ENCODE measurements at places on chromosomes 1 and 21. TPM values are rescaled to one million over a fixed set of nuclear protein-coding genes. Genes with fewer than 3 reads are reported as not detected.

- H3K36me3 ChIP-seq, result no peaks in the 10 kb centered on the region
- no peak overlapping the region for H3K27ac ChIP-seq
- DNase-seq, result peak; percentile 7
- no peaks in the 10 kb centered on the region for H3K4me1 ChIP-seq
- no peak overlapping the region for H3K4me3 ChIP-seq
These were observed 12.6 kb downstream of the VN1R5 start for GRCh38 chr1:247268390-247269045.

GRCh38 chr1:166031932-166032571 lies 134.7 kb downstream of the FAM78B start:
- DNase-seq, result no peak
- H3K4me3 ChIP-seq, result no peak overlapping the region
- no peaks in the 10 kb centered on the region for H3K27me3 ChIP-seq
- H3K27ac ChIP-seq, result no peak overlapping the region
- no peaks in the 10 kb centered on the region for H3K4me1 ChIP-seq

GRCh38 chr21:17688912-17689874 lies 76.5 kb upstream of the BTG3 start:
- no peak overlapping the region for H3K4me3 ChIP-seq
- DNase-seq, result no peak
- no peaks in the 10 kb centered on the region for H3K4me1 ChIP-seq
- no peaks in the 10 kb centered on the region for H3K27me3 ChIP-seq

DNA sequence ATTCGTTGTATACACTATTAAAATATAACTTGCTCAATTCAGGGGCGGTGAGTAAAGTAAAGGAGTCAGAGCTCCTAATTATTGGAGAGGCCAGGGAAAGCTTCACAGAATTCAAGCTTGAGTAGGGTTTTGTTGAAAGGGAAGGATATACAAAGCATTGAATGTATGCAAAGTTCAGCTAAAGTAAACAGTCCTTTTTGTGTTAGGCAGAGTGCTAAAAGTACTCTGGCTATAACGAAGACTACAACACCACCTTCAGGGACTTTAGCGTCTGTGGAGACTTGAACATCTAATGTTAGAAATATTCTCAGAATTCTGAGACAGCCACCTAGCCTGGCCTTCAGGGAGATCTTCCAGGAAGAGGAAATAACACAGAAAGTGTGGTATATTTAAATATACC lies 1.1 kb downstream of the FALEC start:
- H3K27ac ChIP-seq, result no peak overlapping the region
- peak; percentile 26 for DNase-seq
- H3K4me3 ChIP-seq, result peak overlapping the region; percentile 67
- H3K27me3 ChIP-seq, result no peaks in the 10 kb centered on the region

- H3K4me1 ChIP-seq, result no peaks in the 10 kb centered on the region
- H3K27ac ChIP-seq, result no peak overlapping the region
- H3K4me3 ChIP-seq, result no peak overlapping the region
- DNase-seq, result no peak
These were observed 18.5 kb downstream of the RNASEL start for GRCh38 chr1:182570611-182570970.

DNA sequence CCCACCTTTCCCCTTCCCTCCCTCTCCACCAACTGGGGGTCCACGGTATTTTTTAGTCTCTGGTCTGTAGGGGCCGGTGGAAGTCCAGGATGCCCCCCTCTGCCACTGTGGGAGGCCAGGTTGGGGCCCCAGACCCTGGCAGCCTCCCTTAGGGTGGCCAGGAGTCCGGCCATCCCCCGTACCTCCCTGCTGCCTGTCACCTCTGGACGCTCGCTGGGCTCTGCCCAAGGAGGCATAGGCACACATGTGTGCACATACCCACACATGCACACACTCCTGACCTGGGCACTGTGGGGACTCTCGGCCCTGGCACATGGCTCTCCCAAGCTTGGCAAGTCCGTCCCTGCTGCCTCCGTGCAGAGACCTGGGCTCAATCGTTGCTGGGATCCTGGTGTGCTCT lies 53.0 kb downstream of the DISP3 start:
- H3K4me3 ChIP-seq, result no peak overlapping the region
- no peak for DNase-seq

DNA sequence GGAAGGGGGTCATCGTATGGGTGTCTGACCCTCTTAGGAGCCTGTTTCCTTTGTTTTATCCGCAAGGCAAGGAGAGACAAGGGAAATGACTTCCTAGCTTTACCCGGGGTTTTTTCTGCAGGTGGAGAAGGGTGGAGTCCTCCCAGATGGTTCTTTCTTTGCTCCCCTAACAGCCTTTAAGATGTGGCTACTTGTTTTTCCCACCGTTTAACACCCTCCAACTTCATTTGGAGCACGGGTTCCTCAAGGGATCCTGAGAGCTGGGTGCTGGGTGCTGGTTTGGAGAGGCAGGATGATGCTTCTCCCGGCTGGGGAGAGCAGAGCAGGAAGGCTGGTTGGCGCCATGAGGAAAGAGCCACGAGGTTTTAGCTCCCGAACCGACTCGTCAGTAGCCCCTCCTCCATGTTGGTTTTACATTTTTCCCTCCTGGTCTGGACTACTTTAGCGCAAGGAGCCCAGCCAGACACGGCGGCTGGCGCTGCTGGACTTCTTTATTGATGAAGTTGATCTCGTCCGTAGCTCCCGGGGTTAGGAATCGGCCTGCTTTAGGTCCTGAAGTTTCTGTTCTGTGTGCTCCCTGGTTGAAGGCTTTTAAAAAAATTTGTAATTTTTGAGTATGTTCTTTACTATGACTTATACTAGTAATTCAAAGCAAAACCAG lies 1.4 kb downstream of the UCK2 start:
- H3K4me1 ChIP-seq, result peaks cover 2% of the 10 kb centered on the region
- DNase-seq, result peak; percentile 89
- no peaks in the 10 kb centered on the region for H3K27me3 ChIP-seq

- H3K27ac ChIP-seq, result no peak overlapping the region
- H3K36me3 ChIP-seq, result no peaks in the 10 kb centered on the region
- peaks cover 4% of the 10 kb centered on the region for H3K27me3 ChIP-seq
- no peaks in the 10 kb centered on the region for H3K4me1 ChIP-seq
- DNase-seq, result no peak
- H3K4me3 ChIP-seq, result no peak overlapping the region
These were observed 9.2 kb upstream of the TRNP1 start for GRCh38 chr1:26984291-26984690.

- H3K4me3 ChIP-seq, result no peak overlapping the region
- no peak overlapping the region for H3K27ac ChIP-seq
- no peak for DNase-seq
These were observed 179.9 kb downstream of the ZC3H11B start for GRCh38 chr1:219433001-219433400.

DNA sequence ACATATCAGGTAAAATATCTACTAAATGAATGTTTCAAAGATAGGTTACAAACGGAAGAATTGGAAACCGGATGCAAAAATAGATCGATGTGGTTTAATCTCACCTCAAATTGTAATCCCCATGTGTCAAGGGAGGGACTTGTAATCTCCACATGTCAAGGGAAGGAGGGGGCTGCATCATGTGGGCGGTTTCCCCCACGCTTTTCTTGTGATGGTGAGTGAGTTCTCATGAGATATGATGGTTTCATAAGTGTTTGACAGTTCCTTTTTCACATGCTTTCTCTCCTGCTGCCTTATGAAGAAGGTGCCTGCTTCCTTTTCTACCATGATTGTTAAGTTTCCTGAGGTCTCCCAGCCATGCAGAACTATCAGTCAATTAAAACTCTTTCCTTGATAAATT lies 408.7 kb upstream of the TMPRSS15 start:
- H3K36me3 ChIP-seq, result no peaks in the 10 kb centered on the region
- no peaks in the 10 kb centered on the region for H3K27me3 ChIP-seq

- H3K27ac ChIP-seq, result no peak overlapping the region
- H3K4me1 ChIP-seq, result no peaks in the 10 kb centered on the region
- H3K36me3 ChIP-seq, result no peaks in the 10 kb centered on the region
- DNase-seq, result no peak
- no peak overlapping the region for H3K4me3 ChIP-seq
These were observed 51.7 kb downstream of the WNT9A start for GRCh38 chr1:227895828-227896685.

- no peaks in the 10 kb centered on the region for H3K4me1 ChIP-seq
- H3K27me3 ChIP-seq, result no peaks in the 10 kb centered on the region
- H3K27ac ChIP-seq, result no peak overlapping the region
- H3K36me3 ChIP-seq, result no peaks in the 10 kb centered on the region
- DNase-seq, result no peak
These were observed 9.2 kb downstream of the PDZK1IP1 start for GRCh38 chr1:47180603-47181094.

DNA sequence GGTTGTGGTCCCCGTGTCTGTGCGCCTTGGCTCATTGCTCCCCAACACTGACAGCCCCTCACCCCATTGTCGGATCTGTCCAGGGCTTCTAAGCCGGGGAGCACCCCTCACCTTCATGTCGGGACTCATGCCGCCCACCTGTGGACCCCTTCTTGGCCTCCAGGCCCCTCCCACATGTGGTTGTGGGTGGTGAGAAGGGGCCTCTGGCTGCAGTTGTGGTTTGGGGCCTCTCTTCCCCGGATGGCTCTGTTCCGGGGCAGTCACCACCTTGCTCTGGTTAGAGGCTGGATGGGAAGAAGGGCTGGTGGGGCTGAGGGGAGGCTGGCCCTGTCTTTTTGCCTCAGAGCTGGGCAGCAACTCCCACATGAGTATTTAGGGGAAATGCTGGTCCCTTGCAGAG lies 158.6 kb upstream of the C1orf174 start:
- no peak overlapping the region for H3K27ac ChIP-seq
- no peak overlapping the region for H3K4me3 ChIP-seq
- H3K36me3 ChIP-seq, result no peaks in the 10 kb centered on the region
- DNase-seq, result no peak

DNA sequence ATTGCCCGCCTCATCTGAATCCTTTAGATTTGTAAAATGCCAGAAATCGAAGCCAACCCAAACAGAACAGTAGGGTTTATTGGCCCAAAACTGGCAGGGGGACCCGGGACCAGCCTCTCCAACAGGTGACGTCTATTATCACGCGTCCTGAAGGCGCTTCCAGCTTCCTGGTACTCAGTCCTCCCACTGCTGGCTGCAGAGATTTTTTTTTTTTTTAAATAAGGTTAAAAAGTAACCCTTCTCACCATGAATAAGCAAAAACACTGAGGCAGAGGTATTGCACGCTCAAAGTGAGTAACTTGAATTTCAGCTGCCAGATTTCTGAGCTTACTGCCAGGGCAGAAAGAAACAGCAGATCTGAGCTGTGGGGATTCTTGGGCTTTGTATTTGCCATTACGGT lies 54.4 kb upstream of the GCLM start:
- no peaks in the 10 kb centered on the region for H3K4me1 ChIP-seq
- H3K4me3 ChIP-seq, result no peak overlapping the region
- no peak overlapping the region for H3K27ac ChIP-seq
- DNase-seq, result no peak
- H3K27me3 ChIP-seq, result no peaks in the 10 kb centered on the region

- H3K4me3 ChIP-seq, result no peak overlapping the region
- H3K4me1 ChIP-seq, result peaks cover 8% of the 10 kb centered on the region
- DNase-seq, result peak; percentile 92
- no peaks in the 10 kb centered on the region for H3K36me3 ChIP-seq
- no peaks in the 10 kb centered on the region for H3K27me3 ChIP-seq
These were observed 50.9 kb upstream of the CNIH3 start for GRCh38 chr1:224565186-224565585.

DNA sequence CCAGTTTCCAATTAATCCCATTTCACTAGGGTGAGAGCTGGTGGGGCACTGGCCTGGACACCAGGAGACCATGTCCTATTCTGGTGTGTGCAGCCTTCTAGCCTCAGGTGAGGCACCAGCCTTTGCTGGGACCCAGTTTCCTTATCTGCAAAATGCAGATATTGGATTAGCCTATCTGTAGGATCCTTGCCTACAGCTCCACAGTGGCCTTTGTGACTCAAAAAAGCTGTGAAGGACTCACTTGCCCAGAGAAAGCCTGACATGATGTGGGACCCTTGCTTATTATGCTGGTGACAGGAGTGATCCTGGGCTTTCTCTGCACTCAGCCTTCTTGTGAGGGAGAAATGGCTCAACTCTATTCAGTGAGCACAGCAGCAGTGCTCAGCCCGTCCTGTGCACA lies 32.3 kb downstream of the TENT5C start:
- H3K4me3 ChIP-seq, result no peak overlapping the region
- H3K4me1 ChIP-seq, result no peaks in the 10 kb centered on the region
- H3K27me3 ChIP-seq, result peaks cover 9% of the 10 kb centered on the region
- H3K36me3 ChIP-seq, result no peaks in the 10 kb centered on the region

DNA sequence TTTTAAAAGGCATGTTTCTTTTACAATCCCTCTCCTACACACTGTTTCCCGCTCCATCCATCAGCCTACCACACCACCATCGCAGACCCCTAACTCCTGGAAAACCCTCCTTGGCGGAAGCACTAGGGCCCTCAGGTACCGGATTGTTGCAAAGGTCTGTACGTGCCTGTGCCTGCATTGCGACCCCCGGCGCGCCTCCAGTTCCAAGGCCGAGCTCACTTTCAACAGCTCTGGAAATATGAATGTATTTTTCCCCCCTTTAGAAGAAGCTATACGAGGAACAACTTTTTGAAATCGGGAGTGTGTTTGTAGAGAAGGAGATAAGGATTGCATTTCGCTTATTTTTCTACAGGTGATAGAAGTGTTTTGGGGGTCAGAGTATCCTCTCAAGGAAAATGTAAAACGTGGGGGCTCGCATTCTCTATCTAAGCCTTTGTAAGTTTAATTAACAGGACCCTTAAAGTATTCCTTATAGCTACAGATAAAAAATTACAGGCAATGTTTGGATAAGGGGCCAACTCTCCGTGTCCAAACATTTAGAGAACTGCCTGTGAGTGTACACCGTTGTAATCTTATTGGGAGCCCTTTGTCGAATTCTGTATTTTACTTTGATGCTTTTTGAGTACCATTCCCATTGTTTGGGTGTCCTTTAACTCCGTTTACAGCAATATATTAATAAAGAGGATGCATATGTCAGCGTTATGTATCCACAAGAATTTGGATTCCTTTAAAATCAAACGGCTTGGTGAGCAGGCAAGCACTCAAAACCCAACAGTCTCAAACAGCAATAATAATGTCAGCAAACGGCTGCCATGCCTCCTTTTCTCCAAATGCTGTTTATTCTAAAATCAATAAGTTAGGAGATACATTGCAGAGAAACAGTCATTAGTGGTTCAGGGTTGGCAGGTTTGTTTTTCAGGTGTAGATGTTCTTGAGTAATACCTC lies 5.9 kb downstream of the PRRX1 start:
- peaks cover 18% of the 10 kb centered on the region for H3K36me3 ChIP-seq
- no peaks in the 10 kb centered on the region for H3K27me3 ChIP-seq
- H3K27ac ChIP-seq, result no peak overlapping the region
- peaks cover 10% of the 10 kb centered on the region for H3K4me1 ChIP-seq
- DNase-seq, result no peak

DNA sequence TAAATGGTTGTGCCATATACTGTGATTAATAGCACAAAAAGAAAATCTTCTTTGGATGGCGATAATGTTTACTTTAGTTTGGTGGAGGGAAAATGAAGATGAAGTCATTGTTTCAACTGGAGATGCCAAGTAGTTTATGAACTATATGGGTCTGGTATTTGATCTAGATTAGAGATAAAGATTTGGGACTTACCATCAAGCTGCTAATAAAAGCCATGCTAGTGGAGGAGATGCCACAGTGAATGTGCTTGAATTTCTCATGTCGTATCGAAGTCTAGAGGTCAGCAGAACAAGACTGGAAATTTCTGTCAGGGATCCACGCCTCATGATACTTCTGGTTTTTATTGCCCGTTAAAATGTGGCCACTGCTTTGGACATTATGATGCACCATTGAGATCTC lies 742.0 kb downstream of the NCAM2 start:
- H3K4me3 ChIP-seq, result no peak overlapping the region
- no peaks in the 10 kb centered on the region for H3K4me1 ChIP-seq
- no peak overlapping the region for H3K27ac ChIP-seq

The TNFRSF4 gene
- total RNA-seq, result under 0.01 TPM

The C8A gene
- total RNA-seq, result not detected

The F3 gene
- total RNA-seq, result 50.8 TPM

The DSTYK gene
- 24.9 TPM for total RNA-seq
